ENCODE measurements at places on chromosomes 7 and 10.

DNA sequence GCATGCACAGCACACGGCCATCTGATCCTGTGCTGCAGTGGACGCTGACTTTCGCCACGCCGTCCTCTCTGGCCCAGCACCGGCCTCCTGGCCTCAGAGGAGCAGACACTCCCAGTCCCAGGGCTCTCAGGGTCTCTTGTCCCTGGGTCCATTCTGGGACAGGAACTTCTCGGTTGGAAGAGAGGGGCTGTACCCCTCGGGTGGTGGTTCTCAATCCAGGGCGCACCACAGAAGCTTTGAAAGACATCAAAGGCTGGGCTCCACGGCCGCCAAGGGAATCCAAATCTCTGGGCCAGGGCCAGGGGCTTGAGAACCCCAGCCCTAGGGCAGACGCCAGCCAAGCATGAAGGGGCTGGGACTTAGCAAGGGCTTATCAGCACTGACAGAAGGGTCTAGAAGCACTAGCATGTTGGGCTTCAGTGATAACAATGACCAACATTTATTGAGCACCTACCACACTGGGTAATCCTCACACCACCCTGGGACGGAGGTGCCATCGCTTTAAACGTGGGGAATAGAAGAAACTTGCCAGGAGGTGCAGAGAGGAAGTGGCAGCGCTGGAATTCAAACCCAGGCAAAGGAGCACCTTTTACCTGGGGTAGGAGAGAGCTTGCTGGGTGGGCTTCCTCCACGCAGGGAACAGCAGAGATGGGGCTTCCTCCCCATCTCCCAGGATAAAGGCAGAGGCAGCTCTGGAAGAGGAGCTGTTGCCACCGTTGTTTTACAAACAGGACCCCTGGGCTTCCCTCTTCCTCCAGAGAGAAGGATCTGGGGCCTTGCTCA is 1.8 kb upstream of the PYROXD2 start:
- no peak for DNase-seq

- no peak for DNase-seq
Measured at GRCh38 chr10:87646935-87647334, 12.7 kb upstream of the PAPSS2 start.

GRCh38 chr7:34136698-34137097 is 231.4 kb downstream of the BMPER start:
- no peak for DNase-seq

- DNase-seq, result no peak
Measured at GRCh38 chr7:141333459-141333858, 217.8 kb upstream of the AGK start.

DNA sequence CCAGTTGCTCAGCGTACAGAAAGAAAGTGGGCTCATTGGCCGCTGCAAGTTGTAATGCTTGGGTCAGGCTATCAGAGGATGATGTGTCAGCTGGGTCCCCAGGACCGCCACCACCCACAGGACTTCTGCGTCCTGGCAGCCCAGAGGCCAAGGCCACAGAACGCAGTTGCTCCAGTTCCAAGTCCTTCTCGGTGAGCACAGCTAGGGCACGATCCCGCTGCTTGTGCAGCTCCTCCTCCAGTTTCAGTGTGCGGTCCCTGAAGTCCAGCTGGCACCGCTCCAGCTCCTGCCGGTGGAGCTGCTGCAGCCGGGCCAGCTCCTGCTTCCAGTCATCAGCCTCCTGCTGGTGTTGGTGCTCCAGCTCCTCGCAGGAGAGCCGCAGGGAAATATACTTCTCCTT is 3.0 kb downstream of the GCC1 start:
- DNase-seq, result no peak

DNA sequence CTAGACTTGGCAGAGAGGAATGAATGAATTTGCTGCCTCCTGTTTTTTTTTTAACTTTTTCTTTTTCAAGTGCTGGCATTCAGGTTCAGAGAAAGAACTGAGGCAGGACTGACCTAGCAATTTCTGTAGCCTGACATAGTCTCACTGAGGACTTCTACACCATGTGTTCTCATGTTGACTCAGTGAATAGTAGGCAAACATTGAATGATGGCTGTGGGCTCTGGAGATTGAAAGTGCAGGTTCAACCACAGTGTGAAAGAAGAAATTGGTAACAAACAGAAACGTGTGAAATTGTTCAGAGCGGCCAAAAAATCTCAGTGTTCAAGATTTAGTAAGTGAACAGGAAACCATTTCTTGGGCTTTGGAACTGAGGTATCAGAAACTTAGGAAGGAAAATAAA is 322.4 kb upstream of the GHITM start:
- no peak for DNase-seq

DNA sequence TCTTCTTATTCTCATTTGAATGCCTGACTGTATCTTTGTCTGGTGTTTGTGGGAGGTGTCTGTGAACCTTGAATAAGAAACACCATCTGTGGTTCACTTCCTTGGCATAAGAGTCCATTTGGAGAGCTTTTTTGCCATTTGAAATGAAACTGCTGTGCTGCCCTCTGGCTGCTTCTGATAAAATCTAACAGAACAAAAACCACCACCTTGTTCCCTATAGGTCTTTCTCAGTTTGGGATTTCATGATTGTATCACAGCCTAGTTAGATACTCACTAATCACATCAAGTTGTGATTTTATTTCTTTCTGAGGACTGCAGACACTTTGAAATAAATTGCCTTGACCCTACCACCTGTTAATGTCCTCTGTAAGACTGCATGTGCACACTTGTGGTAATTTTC is 102.7 kb upstream of the FAM13C start:
- no peak for DNase-seq

- DNase-seq, result no peak
Measured at GRCh38 chr7:29214056-29214455, 19.5 kb downstream of the CHN2 start.
